ENCODE measurements at places on chromosomes 3 and 15. TPM values are rescaled to one million over a fixed set of nuclear protein-coding genes. Genes with fewer than 3 reads are reported as not detected.

Gene GRM2
- total RNA-seq: 0.32 TPM

Gene GOLGA8N
- 3.9 TPM for total RNA-seq

Gene TMEM212
- total RNA-seq: not detected

Gene NR2F2
- 48.7 TPM for total RNA-seq

Gene C2CD4A
- total RNA-seq: 0.36 TPM

GRCh38 chr3:64463981-64464380 is 223.8 kb downstream of the ADAMTS9 start:
- no peaks in the 10 kb centered on the region for H3K4me1 ChIP-seq
- H3K4me3 ChIP-seq: no peak overlapping the region
- DNase-seq: no peak
- no peaks in the 10 kb centered on the region for H3K27me3 ChIP-seq

GRCh38 chr3:44363591-44363990 is 25.0 kb downstream of the TCAIM start:
- no peak overlapping the region for H3K27ac ChIP-seq
- H3K4me1 ChIP-seq: no peaks in the 10 kb centered on the region
- no peaks in the 10 kb centered on the region for H3K36me3 ChIP-seq
- H3K4me3 ChIP-seq: no peak overlapping the region
- H3K27me3 ChIP-seq: no peaks in the 10 kb centered on the region
- DNase-seq: no peak

- no peak overlapping the region for H3K4me3 ChIP-seq
- H3K4me1 ChIP-seq: no peaks in the 10 kb centered on the region
- no peaks in the 10 kb centered on the region for H3K36me3 ChIP-seq
- DNase-seq: no peak
- H3K27ac ChIP-seq: no peak overlapping the region
Observed at GRCh38 chr15:35043373-35044095, 41.6 kb downstream of the NANOGP8 start.

GRCh38 chr3:179719048-179719734 is 66.4 kb downstream of the USP13 start:
- no peaks in the 10 kb centered on the region for H3K36me3 ChIP-seq
- DNase-seq: no peak
- H3K27ac ChIP-seq: no peak overlapping the region

DNA sequence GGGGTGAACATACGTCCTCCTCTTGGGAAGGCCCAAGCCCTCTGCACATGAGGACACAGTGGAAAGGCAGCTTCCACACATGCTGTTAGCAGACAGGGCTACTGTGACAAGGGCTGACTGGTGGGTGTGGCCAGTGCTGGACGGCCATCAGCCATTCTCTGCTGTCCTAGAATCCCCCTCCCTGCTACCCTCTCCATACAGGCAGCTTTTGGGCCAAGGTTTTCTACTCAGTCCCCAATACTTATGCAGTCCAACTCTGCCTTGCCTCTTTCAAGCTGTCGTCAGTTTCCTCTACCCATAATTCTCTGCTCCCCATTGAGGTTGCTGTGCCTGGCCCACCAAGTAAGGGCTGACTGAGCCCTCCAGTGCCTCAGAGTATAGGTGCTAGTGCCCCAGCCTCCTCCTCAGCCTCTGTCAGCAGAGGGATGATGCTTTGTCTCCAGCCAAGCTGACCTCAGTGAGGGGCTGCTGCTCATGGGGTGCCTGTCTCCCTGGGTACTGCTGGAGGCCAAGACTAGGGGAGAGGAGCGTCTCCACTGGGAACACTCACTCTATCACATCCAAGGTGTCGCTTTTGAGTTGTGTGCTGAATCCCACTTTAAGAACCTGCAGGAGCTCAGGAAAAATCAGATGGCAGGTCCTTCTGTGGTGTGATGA is 2.8 kb downstream of the LOXL1 start:
- H3K36me3 ChIP-seq: no peaks in the 10 kb centered on the region
- no peak for DNase-seq
- H3K27me3 ChIP-seq: no peaks in the 10 kb centered on the region
- peaks cover 3% of the 10 kb centered on the region for H3K4me1 ChIP-seq
- no peak overlapping the region for H3K27ac ChIP-seq

DNA sequence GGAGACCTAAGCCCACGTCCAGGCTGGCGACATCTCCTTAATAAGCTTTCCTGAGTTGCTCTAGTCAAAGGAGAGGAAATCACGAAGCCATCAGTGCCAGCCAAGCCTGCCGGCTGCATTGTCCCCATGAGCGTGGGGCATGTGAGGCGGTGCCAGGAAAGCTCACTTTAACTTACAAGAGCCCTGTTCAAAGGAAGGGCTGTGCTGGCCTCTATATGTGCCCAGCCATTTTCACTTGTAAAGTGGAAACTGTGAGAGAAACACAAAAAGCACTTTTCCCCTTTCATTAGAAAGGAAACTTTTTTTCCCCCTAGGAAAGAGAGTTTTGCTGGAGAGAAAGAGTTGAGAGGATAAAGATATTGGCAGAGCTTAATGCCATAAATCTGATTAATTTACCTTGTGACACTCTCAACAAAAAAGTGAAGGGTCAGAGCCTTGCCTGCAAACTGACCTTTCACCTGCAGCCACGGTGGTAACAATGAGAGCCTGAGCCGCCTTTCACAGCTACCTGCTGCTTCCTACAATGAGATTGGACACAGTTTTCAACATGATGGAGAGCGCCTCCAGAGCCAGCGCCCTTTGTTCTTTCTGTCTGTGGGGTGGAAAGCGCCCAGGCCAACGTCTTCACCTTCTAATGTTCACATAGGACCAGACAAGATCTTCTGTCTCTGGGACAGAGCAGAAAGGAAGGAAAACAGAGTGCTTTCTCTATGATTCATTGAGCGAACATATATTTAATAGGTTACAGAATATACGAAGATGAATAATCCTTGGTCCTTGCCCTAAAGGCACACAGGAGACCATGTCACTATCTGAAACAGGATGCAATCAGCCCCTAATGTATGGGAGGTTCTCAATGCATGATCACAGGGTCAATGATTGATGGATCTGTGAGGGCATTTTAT is 233.1 kb upstream of the HES1 start:
- no peak overlapping the region for H3K4me3 ChIP-seq
- no peaks in the 10 kb centered on the region for H3K36me3 ChIP-seq
- H3K4me1 ChIP-seq: no peaks in the 10 kb centered on the region

DNA sequence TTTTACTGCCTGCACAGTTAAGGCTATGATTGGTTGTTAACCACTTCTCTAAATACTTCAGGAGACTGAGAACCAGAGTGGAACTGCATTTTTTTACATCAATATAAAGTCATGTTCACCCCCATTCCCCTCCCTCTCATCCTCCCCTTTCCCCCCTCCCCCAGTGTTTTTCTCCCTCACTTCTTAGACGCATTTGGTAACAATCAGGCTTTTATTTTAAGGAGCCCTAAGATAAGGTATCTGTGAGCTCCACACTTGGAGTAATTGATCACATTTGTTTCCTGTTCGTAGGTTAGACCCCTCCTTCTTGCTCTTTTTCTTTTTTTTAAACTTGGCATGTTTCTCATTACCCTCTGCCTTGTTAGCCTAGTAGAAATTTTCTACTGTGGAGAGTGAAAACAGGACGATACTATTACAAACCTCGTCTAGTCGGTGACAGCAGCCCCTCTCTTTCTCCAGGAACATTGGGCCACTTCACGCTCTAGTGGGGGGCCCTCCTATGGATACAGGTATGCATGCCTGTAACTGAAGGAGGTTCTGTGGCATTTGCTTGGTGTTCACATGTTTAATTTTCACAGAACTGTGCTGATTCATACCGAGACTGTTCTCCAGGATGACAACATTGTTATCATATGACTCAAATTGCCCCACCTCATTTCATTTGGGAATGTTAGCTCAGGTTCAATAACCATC is 314.4 kb downstream of the MECOM start:
- no peak for DNase-seq
- no peaks in the 10 kb centered on the region for H3K36me3 ChIP-seq
- H3K27me3 ChIP-seq: no peaks in the 10 kb centered on the region
- H3K4me3 ChIP-seq: no peak overlapping the region
- H3K4me1 ChIP-seq: no peaks in the 10 kb centered on the region
- no peak overlapping the region for H3K27ac ChIP-seq

DNA sequence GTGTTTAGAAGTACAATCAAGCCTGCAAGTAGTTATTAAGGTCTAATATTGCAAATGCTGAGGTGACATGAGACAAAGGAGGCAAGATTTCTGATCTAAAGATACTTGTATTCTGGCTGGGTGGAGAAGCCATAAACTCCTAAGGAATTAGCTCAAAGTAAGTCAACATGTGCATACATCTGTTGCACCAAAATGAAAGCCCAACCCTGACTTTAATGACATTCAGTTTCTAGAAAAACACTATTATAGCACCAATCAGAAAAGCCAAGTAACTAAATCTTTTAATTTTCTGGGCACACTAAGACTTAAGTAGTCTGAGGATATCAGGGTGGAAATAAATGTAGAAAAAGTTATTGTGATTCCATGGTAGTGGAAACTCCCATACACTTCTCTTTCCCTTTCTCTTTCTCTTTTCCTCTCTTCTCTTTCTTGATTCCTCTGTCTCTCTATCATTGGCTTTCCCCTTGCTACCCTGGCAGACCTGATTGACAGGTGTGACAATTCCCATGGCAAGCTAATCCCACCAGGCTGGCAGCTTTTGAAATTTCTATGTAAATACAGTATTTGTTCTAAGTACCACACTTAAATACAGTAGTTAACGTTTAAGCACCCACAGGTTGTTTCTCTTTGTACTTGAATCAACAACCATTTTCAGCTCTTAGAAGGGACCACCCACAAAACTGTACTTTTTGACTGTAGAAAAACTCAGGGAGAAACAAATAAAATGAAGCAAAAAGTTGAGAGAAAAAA is 528.4 kb upstream of the SEMA6D start:
- H3K27ac ChIP-seq: no peak overlapping the region
- no peaks in the 10 kb centered on the region for H3K4me1 ChIP-seq
- no peak overlapping the region for H3K4me3 ChIP-seq
- no peaks in the 10 kb centered on the region for H3K36me3 ChIP-seq

DNA sequence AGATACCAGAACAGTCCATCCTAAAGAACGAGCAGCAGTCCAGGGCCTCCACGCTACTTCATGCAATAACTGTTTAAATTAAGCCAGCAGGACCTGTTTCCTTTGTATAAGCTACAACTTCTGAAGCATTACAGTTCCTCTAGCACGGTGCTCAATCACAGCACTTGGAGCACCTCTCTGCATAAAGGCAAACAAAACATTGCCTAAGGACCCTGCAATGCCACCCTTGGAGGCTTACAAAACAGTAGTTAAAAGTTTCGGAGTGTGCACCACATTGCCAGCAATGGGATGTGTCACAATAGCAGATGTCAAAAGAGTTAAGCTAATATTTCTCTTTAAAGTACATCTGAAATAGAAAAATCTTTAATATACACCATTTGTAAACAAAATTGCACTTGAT is 2.6 kb upstream of the VPS39 start:
- peaks cover 6% of the 10 kb centered on the region for H3K36me3 ChIP-seq
- no peaks in the 10 kb centered on the region for H3K4me1 ChIP-seq
- no peak overlapping the region for H3K27ac ChIP-seq

DNA sequence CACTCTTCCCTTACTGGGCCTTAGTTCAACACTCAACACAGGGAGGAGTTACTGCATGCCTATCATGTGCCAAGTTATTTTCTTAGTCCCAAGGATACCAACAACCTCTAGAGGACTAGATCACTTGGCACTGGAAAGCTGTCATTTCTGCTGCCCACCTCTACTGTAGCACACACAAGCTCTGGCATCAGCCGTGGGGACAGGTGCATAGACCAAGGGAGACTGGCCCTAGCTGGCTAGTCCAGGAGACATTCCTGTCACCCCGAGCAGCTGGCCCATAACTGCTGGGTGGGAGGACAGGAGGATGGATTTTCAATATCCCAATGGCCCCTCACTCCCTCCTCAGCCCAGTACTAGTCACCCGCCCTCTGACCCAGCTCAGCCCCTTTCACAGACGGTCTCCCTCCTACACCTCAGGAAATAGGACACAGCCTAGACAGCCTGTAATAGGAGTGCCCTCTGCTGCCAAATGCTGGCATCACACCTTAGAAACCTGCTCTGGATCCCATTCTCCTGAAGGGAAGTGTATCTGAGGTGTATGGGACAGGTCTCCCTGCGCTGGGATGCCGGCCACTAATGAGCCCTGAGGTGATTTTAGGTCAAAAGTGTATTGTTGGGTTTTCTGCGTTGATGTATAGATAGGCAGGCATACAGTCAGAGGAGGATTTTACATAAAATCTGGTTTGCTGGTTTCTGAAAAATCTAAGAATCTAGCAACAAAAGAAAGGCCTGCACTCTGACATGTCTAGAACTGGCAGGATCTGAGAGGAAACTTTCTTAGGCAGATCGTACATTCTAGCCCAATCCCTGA is 3.4 kb upstream of the DZIP1L start:
- H3K27me3 ChIP-seq: no peaks in the 10 kb centered on the region
- H3K4me3 ChIP-seq: no peak overlapping the region
- no peaks in the 10 kb centered on the region for H3K36me3 ChIP-seq

GRCh38 chr3:130621824-130622223 is 104.8 kb downstream of the COL6A6 start:
- H3K4me3 ChIP-seq: no peak overlapping the region
- no peaks in the 10 kb centered on the region for H3K4me1 ChIP-seq
- H3K36me3 ChIP-seq: no peaks in the 10 kb centered on the region

DNA sequence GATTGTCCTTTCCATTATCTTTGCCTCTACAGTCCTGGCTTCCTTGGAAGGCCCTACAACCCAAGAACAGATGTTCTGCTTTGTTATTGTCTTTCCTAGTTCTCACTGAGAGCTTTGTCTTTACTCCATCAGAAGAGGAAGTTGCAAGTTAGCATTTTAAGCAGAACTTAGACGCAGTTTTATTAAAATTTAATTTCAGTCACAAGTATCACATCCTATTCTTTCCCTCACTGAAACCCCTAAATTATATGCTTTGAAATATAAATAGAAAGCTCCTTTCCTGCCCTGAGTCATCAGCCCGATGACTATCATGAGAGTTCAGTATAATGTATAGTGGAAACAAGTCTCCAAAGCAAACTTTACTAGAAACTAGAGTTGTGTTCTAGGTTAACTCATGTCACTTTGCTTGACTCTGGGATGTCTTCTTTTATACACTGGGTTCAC is 291.2 kb upstream of the RBMS3 start:
- H3K27me3 ChIP-seq: no peaks in the 10 kb centered on the region
- no peaks in the 10 kb centered on the region for H3K4me1 ChIP-seq

DNA sequence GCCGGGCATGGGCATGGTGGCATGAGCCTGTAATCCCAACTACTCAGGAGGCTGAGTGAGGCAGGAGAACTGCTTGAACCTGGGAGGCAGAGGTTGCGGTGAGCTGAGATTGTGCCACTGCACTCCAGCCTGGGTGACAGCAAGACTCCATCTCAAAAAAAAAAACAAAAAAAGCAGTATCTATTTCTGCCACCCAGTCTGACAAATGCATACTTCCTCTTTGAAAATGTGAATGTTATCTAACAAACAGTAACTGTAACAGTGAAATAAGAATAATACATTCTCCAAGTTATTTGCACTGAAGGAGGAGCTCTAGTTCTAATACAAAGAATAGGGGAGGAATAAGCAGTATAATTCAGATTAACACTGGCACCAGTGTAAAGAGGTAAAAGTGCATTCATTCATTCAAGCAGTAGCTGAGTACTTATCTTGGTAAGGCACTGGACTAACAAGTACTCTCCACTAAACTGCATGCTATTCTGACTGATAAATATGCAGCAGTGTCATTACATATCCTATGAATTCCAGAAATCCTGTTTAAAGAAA is 12.9 kb downstream of the VPS13C start:
- H3K4me3 ChIP-seq: no peak overlapping the region
- no peak for DNase-seq
- H3K27ac ChIP-seq: no peak overlapping the region
- no peaks in the 10 kb centered on the region for H3K36me3 ChIP-seq

All from prostate gland (tissue), 2 donors.